Osteoblast (primary cell): ENCODE measurements at places on chromosomes 13 and 19. TPM values are rescaled to one million over a fixed set of nuclear protein-coding genes. Genes with fewer than 3 reads are reported as not detected.
A peak's percentile ranks its signal among the peaks of the same experiment; 100 is the strongest.

GRCh38 chr19:55463583-55464031, 944 bp downstream of the C19orf85 start:
- no peak overlapping the region for H3K4me3 ChIP-seq
- H3K27ac ChIP-seq = no peak overlapping the region
- H3K27me3 ChIP-seq = no peaks in the 10 kb centered on the region
- H3K36me3 ChIP-seq = no peaks in the 10 kb centered on the region
- DNase-seq = no peak

The RNF225 gene
- not detected in 2 replicates for total RNA-seq

DNA sequence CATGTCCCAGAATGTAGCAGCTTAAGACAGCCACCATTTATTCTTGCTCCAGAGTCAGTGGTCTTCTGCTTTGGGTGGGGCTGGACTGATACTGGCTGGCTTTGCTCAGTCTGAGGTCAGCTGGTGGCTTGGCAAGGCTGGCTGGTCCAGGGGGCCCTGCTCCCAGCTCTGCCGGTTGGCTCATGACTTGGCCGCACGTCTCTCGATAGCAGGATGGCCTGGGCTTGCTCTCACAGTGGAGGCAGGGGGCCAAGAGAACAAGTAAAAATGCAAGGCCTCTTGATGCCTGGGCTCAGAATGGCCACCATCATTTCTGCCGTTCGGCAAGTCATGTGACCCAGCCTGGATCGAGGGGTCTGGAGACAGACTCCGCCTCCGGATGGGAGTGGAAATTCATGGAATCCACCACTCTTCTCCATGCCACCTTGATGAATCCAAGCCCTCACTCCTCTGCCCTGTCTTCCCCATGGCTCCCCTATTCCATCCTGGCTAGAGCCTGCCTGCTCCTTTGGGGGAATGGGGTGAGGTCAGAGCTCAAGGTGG, 13.1 kb downstream of the ACTMAP start:
- no peaks in the 10 kb centered on the region for H3K27me3 ChIP-seq
- peaks cover 52% of the 10 kb centered on the region for H3K36me3 ChIP-seq
- no peak for DNase-seq
- no peak overlapping the region for H3K27ac ChIP-seq

GRCh38 chr19:54707962-54708361, 16.3 kb upstream of the KIR3DL3 start:
- no peak for DNase-seq
- no peak overlapping the region for H3K4me3 ChIP-seq
- no peak overlapping the region for H3K27ac ChIP-seq
- H3K4me1 ChIP-seq = no peaks in the 10 kb centered on the region
- no peaks in the 10 kb centered on the region for H3K36me3 ChIP-seq
- H3K27me3 ChIP-seq = no peaks in the 10 kb centered on the region

DNA sequence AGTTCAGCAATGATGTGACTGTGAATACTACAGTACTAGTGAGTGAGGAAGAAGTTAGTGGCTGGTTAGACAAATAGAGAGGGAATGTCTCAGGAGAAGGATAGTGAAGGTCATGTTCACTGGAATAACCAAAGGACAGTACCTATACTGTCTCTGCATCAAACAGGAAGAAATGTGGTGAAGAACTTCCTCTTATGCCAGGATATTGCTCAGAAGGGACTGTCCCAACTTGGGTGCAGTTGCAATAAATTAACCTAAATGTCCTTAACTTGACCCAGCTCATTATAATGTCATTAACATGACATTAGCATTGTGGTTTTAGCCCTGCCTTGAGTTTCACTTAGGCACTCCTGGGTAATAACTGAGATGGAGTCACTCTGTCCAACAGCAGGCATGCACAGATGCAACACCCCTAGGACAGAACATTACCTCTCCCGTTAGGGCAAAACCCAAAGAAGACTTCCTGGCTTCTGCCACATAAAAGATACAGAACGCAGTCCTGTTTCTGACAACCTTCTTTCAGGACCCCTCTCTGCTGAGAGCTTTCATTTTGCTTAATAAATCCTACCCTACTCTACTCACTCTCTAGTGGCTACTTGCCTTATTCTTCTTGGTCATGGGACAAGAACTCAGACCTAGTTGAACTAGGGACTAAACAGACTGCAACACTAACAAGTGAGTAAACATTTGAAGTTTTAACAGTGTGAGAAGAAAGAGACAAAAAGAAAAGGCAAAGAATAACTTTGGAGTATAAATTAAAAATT, 1591.6 kb upstream of the MIR17HG start:
- no peaks in the 10 kb centered on the region for H3K27me3 ChIP-seq
- no peaks in the 10 kb centered on the region for H3K36me3 ChIP-seq
- H3K4me1 ChIP-seq = no peaks in the 10 kb centered on the region
- H3K27ac ChIP-seq = no peak overlapping the region

The VSTM1 gene
- total RNA-seq = not detected in 2 replicates

DNA sequence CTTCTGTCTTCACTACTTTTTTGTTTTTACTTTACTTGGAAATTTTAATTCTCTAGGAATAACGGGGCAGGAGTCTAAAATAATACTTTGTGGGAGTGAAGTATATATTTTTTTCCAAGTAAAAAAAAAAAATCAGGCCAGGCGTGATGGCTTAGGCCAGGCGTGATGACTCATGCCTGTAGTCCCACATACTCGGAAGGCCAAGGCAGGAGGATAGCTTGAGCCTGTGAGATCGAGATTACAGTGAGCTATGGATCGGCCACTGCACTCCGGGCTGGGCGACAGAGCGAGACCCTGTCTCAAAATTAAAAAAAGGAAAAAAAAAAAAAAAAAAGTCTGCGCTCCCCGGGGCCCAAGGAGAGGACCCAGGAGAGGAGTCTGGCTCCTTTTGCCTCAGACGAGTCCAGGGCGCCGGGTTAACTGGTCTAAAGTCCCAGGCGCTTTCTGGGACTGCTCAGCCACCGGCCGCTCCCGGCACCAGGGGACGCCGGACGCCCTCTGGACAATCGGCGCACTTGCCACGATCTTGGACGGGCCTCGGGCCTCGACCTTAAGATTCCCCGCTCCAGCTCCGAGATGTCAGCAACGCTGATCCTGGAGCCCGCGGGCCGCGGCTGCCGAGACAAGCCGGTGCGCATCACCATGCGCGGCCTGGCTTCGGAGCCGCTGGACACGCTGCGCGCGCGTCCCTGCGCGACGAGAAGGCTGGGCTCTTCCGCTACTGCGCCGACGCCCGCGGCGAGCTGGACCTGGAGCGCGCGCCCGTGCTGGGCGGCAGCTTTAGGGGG, 2.7 kb upstream of the ZFP82 start:
- H3K4me1 ChIP-seq = peaks cover 6% of the 10 kb centered on the region
- no peaks in the 10 kb centered on the region for H3K36me3 ChIP-seq
- H3K27me3 ChIP-seq = no peaks in the 10 kb centered on the region
- H3K27ac ChIP-seq = no peak overlapping the region
- peak overlapping the region; percentile 69 for H3K4me3 ChIP-seq

DNA sequence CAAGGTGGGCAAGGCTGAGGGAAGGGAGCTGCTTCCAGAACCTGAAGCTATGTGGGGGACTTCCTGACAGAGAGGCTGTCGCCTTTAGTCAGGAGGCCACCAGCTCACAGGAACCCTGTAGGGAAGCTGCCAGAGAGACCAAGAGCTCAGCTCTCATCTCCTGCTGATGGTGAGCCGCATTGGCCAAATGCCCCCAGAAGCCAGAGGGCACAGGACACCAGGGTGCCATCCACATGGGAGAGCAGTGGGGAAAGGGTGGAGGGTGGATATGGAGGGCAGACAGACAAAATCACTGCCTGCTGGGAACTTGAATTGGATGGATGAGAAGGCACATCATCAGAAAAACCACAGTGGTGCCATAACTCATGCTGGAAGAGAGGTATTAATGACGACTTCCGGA, 36.0 kb downstream of the SERP2 start:
- peaks cover 10% of the 10 kb centered on the region for H3K27me3 ChIP-seq
- DNase-seq = no peak
- H3K36me3 ChIP-seq = no peaks in the 10 kb centered on the region
- H3K4me3 ChIP-seq = no peak overlapping the region

GRCh38 chr13:98509271-98510155, 67.4 kb downstream of the STK24 start:
- no peaks in the 10 kb centered on the region for H3K27me3 ChIP-seq
- peak; percentile 90 for DNase-seq
- peaks cover 43% of the 10 kb centered on the region for H3K4me1 ChIP-seq
- peak overlapping the region; percentile 89 for H3K27ac ChIP-seq
- H3K36me3 ChIP-seq = peaks cover 5% of the 10 kb centered on the region

DNA sequence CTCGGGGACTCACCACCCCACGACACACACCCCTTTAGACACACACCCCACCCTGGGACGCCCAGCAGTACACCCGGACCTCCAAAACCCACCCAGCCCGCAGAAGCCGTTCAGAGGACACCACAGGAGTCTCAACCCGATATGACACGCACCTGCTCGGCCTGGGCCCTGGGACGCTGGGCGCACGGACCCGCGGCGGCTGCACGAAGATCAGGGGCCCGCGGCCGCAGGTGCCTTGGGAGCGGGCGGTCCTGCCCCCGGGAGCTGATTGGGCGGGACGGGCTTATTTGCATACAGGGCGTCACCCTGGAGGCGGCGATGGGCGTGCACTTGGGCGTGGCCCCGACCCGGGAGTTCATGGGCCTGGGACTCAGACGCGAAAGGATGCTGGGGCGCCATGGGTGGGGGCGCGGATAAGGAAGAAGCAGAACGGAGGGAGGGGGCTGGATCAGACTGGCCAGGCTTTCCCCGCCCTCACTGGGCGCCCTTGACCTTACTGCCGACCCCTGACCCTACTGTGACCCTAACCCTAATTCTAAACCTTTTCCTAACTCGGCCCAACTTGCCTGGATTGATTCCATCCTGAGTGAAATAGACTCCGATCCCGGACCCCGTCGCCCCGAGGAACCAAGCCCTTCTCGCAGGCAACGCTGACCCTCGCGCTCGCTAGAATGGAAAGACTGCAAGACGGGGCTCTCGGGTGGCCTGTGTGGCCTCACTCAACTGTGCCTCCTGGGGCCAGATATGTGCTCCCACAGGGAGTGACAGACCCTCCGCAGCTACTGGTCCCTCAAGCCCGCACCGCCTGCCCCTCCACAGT, at the start of gene MEF2B:
TSS of gene MEF2B (minus strand) at position 211 of the 820 bp plus-strand sequence. CDS start 19,528 bp downstream, outside the sequence.
- no peaks in the 10 kb centered on the region for H3K27me3 ChIP-seq
- peaks cover 11% of the 10 kb centered on the region for H3K4me1 ChIP-seq
- H3K27ac ChIP-seq = no peak within 1 kb of the TSS
- peak within 1 kb of the TSS; percentile 30 for H3K4me3 ChIP-seq

DNA sequence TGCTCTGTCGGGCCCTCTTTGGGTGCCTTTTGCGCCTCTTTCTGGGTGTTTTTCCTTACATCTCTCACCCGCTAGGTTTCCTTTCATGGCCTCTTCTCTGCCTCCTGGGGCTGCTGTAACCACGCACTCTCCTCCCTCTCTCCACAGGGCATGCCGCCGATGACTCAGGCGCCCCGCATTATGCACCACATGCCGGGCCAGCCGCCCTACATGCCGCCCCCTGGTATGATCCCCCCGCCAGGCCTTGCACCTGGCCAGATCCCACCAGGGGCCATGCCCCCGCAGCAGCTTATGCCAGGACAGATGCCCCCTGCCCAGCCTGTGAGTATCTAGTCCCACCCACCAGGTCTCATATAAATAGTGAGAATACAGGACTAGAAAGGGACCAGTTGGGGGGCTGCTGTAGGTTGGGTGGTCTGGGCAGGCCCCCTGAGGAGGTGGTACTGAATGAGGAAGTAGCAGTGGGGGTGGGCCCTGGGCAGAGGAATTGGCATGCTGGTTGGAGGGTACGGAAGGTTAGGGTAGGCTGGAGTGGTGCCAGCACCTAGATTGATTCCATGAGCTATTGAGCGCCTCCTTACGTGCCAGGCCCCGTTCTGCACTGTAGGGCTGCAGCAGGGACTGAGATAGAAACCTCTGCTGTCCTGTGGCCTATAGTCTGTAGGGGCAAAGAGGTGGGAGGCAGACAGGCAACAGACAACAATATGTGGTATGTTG, 11.9 kb downstream of the SNRPA start:
- no peaks in the 10 kb centered on the region for H3K27me3 ChIP-seq
- H3K4me3 ChIP-seq = no peak overlapping the region
- DNase-seq = peak; percentile 57
- no peak overlapping the region for H3K27ac ChIP-seq

The KASH5 gene
- total RNA-seq = not detected in 2 replicates

DNA sequence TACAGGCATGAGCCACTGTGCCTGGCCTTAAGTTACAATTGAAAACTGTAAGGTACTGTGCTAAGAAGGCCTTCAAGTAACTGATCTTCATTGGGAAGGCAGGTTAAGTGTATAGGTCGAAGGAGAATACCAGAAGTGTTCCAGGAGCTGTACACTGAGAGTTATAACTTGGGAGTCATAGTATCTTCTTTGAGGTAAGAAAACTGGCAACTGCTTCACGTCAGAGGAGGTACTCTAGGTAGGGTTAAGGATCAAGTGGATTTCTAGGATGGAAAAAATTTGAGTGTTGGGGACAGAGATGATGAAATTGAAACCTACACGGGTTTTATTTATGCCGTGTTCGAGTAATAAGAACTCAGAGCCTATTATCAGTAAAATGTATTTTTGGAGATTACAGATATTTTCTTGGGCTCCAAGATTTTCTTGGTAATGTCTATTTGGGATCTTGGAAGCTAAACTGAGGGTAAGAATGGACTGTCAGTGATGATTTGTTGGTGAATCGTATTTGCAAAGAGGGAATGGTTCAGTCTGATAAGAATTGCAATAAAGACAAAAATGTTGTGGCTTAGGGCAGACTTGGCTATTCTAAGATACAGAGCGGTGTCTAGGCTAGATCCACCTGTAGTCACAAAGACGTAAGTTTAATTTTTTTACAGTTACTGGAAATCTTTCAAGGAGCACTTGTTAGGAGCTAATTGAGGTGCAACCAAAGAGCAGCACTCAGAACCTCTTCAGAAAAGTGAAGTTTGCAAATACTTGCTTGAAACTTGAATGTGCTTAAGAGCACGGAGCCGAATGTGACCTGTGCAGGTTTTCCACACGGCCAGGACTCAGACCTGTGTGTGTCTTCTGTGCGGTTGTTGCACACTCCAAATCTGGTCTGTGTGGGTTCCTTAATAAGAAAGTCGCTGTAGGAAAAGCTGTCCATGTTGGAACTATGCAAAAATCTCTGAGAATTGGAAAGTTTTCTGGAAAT, 102.5 kb downstream of the URI1 start:
- no peaks in the 10 kb centered on the region for H3K4me1 ChIP-seq
- DNase-seq = no peak
- H3K36me3 ChIP-seq = no peaks in the 10 kb centered on the region
- no peaks in the 10 kb centered on the region for H3K27me3 ChIP-seq

DNA sequence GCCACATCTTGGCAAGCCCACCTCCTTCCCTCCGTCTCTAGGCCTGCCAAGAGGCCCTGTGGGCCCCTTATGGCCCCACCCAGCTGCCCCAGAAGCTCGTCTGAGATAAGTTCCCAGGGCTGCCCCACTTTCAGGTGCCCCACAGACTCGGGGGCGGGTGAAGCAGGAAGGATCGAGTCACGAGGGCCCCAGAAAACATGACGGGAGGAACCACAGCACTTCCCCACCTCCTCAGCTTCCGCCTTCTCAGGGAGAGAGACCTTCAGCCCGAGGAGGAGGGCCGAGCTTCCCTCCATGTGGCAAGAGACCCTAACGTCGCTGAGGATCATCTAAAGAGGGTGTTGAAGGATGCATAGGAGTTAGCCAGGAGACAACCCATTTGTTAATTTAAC, 4.5 kb upstream of the IL12RB1 start:
- no peak overlapping the region for H3K4me3 ChIP-seq
- no peaks in the 10 kb centered on the region for H3K27me3 ChIP-seq
- H3K36me3 ChIP-seq = no peaks in the 10 kb centered on the region
- H3K4me1 ChIP-seq = peaks cover 9% of the 10 kb centered on the region
- no peak for DNase-seq
